ENCODE measurements at places on chromosomes 1 and 21. TPM values are rescaled to one million over a fixed set of nuclear protein-coding genes. Genes with fewer than 3 reads are reported as not detected.

The TIAM1 gene
- total RNA-seq, result 0.85 TPM

The PADI2 gene
- 0.17 TPM for total RNA-seq

The KIF17 gene
- total RNA-seq, result 32.3 TPM

The OLIG2 gene
- total RNA-seq, result not detected

The GPR37L1 gene
- total RNA-seq, result under 0.01 TPM

The SMPDL3B gene
- total RNA-seq, result 0.68 TPM

The TINAGL1 gene
- total RNA-seq, result 719 TPM

The KANK4 gene
- not detected for total RNA-seq

The CCDC185 gene
- not detected for total RNA-seq

The BNIPL gene
- total RNA-seq, result 0.33 TPM

The BARHL2 gene
- total RNA-seq, result not detected

The ATAD3C gene
- total RNA-seq, result 1.5 TPM

The SHC1 gene
- 534 TPM for total RNA-seq

The TIE1 gene
- total RNA-seq, result 1,392 TPM

The TFF2 gene
- total RNA-seq, result not detected

The LCE1C gene
- total RNA-seq, result not detected

The GBP7 gene
- not detected for total RNA-seq

The NBPF12 gene
- total RNA-seq, result 8.1 TPM

The CAMK1G gene
- total RNA-seq, result not detected

The MAB21L3 gene
- 0.09 TPM for total RNA-seq

The LYPD8 gene
- total RNA-seq, result 0.23 TPM

The LCA5L gene
- 1.7 TPM for total RNA-seq

The RNF207 gene
- 37.6 TPM for total RNA-seq

The CFAP45 gene
- 0.17 TPM for total RNA-seq

The SAMSN1 gene
- not detected for total RNA-seq

The SLC35D1 gene
- 5.9 TPM for total RNA-seq

The GPR89A gene
- 27.5 TPM for total RNA-seq

The DHRS3 gene
- 121 TPM for total RNA-seq

The E2F2 gene
- 1.9 TPM for total RNA-seq

The PRR9 gene
- not detected for total RNA-seq

The CR2 gene
- total RNA-seq, result not detected

The PTGFR gene
- total RNA-seq, result 0.34 TPM

The FAM72A gene
- total RNA-seq, result 5.9 TPM

The HEYL gene
- total RNA-seq, result 0.14 TPM

The SPRR1A gene
- not detected for total RNA-seq

The CRP gene
- not detected for total RNA-seq

The S100A14 gene
- total RNA-seq, result 0.42 TPM

The BEND5 gene
- 0.47 TPM for total RNA-seq

The C1orf226 gene
- total RNA-seq, result 1.1 TPM

The COL16A1 gene
- total RNA-seq, result 0.65 TPM

The SLC44A3 gene
- total RNA-seq, result 3.0 TPM

The DOP1B gene
- total RNA-seq, result 5.1 TPM

The CNKSR1 gene
- not detected for total RNA-seq

The SRGAP2 gene
- total RNA-seq, result 102 TPM

The RPE65 gene
- not detected for total RNA-seq

Data from dermis blood vessel endothelial cell (primary cell).